ENCODE measurements at places on chromosomes 1 and 21.
A peak's percentile ranks its signal among the peaks of the same experiment; 100 is the strongest.

DNA sequence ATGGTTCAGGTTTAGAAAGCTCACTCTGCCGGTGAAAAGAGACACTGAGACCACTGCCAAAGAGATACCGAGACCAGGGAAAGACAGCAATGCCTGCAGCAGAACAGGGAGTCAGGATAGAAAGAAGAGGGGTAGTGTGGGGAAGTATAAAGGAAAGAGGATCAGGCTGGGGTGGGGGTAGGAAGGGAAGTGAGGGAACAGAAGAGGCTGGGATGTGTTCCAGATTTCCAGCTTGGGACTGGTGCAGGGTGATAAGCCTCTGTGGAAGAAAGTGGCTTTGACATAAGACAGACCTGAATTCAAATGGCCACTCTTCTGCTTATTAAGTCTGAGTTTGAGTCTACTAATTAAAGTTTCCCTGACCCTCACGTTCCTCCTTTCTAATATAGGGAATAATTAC is 105.9 kb downstream of the PIK3R3 start:
- DNase-seq: no peak

DNA sequence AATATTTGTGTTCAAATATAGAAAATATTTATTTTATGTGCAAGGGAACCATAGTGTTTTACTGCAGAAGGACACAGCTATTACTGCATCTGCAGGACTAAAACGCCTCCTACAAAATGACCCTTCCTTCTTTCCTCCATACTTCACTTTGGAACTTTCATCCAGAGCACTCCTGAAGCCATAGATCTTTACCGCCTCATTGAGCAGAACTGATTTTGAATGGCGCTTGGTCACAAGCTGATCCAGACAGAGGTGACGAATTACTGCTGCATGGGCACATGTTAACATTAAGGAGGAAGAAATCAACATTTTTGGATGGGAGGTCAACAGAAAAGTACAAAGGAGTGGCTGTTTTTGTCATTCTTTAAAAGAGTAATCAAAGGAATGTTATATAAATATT is 931.6 kb downstream of the NCAM2 start:
- DNase-seq: no peak

- DNase-seq: no peak
Observed at GRCh38 chr1:233138788-233139585, 156.5 kb downstream of the PCNX2 start.

DNA sequence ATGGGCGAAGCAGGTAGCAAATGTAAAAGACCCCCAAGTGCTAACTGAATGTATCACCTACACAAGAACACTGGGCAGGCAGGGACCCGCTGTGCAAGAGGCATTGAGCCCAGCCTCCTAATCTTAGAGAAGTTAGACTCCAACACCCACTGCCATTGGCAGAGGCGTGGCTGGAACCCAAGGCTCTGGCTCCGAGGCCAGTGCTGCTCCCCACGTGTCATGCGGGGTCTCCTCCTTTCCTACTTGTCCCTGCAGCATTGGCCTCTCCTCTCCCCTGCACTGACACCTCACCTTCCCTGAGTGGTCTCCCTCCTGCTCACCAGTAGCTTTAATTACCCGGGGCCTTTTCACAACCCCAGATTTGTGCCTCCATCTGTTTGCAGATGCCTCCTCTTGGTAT is 107.0 kb downstream of the GALNT2 start:
- DNase-seq: peak; percentile 42
